MCF 10A (cell line): ENCODE measurements at places on chromosomes 11 and 22. TPM values are rescaled to one million over a fixed set of nuclear protein-coding genes. Genes with fewer than 3 reads are reported as not detected.

MTCH2 gene
- 127 and 133 TPM in 2 replicates for total RNA-seq

RPS6KB2 gene
- 49.8 and 60.1 TPM in 2 replicates for total RNA-seq

SNX32 gene
- total RNA-seq, result not detected in 2 replicates

TMEM86A gene
- 0.30 and 0.49 TPM in 2 replicates for total RNA-seq

YAP1 gene
- 139 and 158 TPM in 2 replicates for total RNA-seq

HEPHL1 gene
- not detected in 2 replicates for total RNA-seq

HBB gene
- total RNA-seq, result not detected in 2 replicates

SCGB1D2 gene
- not detected in 2 replicates for total RNA-seq

SLC43A1 gene
- total RNA-seq, result 1.7 and 3.2 TPM in 2 replicates

UBQLN3 gene
- total RNA-seq, result not detected in 2 replicates

CTSW gene
- total RNA-seq, result not detected in 2 replicates

MISFA gene
- total RNA-seq, result 2.4 and 4.0 TPM in 2 replicates

DMC1 gene
- total RNA-seq, result 0.56 and 1.4 TPM in 2 replicates

PANX3 gene
- not detected in 2 replicates for total RNA-seq

TMEM41B gene
- 50.3 and 72.8 TPM in 2 replicates for total RNA-seq

CCDC87 gene
- total RNA-seq, result not detected in 2 replicates

FGF19 gene
- total RNA-seq, result not detected in 2 replicates

LMO2 gene
- 0.66 and 0.89 TPM in 2 replicates for total RNA-seq
